ENCODE measurements at places on chromosomes 13 and 19.

DNA sequence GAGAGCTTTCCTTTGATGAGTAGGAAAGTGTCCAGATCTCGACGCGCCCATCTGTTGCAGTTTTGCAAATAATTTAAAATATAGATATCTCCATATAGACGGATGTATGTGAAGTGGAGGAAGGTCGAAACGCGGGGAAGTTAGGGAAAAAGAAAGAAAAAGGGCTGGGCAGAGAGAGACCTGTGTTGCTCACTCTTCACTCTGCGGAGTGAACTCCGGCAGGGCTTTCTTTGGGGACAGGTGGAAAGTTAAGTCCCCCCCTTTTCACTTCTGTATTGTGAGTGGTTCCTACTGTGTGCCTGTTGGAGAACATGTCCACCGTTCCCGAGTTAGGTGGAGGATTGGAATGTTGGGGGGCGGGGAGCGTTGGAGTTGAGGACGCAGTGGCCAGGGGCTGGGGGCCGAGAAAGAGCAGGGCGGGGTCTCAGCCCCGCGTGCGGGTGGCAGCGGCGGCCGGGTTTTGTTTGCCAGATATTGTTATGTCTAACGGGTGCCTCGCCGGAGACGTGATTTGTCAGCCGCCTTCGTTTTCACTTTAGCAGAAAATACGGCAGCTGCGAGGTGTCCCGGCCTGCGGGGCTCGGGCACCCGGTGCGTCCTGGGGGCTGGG, 145.1 kb upstream of the ZNF536 start:
- DNase-seq, result no peak

DNA sequence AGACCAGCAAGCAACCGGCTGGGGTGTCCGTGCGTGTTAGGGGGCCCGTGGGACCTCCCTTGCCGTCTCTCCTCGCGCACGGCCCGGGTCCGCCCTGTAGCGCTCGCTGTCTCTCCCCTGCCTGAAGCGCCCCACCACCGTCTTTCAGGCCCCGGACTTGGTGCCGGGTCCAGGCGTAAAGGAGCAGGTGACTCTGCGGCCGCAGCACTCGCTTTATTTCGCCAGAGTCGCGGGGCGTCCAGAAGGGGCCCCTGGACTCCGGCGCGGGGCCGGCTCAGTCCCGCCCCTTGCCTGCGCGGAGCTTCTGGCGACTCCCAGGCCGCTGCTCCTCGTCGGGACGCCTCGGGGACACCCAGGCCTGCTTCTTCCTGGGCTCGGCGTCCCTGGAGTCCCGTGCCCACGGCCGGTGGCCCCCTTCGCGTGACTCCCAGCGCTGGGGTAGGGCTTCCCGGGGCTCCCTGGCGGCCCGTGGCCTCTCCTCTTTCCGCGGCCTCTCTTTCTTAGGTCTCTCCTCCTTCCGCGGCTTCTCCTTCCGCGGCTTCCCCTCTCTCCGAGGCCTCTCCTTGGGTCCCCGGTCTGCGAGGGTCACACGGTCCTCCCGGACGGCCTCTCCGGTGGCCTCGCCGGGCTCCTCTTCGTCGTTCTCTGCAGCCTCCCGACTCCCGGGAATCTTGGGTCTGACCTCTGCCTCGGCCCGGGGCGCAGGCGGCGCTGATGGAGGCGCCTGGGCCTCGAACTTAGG, 3.1 kb downstream of the AMH start:
- no peak for DNase-seq

GRCh38 chr19:49831592-49831991, 13.5 kb downstream of the MED25 start:
- DNase-seq, result no peak

GRCh38 chr13:41420146-41420545, 37.2 kb upstream of the RGCC start:
- DNase-seq, result no peak

- DNase-seq, result no peak
These were observed 2.5 kb downstream of the LYPD3 start for GRCh38 chr19:43462785-43463380.

GRCh38 chr13:39688278-39688677, 32.8 kb downstream of the COG6 start:
- DNase-seq, result no peak

DNA sequence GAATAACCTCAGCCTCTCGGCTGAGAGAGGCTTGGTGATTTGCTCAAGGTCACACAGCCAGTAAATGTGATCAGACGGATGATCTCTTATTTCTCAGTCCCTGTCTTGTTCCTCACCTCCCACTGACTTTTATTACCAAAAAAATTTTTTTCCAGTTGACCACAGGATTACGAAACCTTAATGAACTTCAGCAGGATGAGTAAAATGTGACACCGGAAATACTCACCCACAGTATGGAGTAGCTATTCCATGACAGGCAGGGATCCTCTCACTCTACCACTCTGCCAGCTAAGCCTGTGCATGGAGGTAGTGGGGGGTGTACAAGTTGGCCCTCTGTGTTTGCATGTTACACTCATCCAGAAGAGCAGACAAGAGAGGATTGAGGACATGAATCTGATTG, 916.4 kb downstream of the UQCRFS1 start:
- no peak for DNase-seq

DNA sequence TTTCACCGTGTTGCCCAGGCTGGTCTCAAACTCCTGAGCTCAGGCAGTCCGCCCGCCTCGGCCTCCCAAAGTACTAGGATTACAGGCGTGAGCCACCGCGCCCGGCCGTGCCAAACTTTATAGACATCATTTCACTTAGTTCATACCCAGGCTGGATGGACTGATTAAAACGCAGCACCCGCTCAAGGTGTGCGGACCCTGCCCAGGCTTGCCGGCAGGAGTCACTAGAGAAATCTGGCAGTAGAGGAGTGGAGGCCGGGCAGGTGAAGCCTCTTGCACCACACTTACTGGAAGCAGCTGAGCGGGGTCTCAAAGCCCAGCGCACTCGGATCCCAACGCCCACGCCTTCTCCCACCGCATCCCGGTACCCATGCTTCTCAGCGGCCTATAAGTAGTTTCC, 11.4 kb downstream of the PTGIR start:
- no peak for DNase-seq

DNA sequence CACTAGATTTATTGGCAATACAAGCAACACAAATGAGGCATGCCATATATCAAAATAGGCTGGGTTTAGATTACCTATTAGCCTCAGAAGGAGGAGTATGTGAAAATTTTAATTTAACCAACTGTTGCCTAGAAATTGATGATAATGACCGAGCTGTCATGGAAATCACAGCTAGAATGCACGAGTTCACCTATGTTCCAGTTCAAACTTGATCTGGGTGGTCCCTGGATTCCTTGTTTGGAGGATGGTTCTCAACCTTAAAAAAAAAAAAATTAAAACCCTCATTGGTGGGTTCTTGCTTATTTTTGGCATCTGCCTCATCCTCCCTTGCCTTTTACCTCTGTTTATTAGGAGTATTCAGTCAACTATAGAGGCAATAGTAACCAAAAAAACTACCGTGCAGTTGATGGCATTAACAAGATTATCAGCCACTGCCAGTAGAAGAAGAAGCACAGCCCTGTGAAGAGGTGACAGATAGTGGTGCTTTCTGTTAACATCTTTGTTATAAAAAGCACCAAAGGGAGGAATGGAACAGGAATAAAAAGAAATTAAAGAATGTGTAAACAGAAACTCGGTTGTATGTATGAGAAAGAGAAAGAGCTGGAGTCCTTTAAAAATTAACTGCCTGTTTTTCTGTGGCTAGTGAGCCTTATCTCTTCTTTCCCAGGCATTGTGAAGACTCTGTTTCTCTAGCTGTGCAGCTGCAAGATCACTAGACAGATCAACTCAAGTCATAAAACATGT, 106.4 kb downstream of the ZNF429 start:
- DNase-seq, result no peak

- DNase-seq, result no peak
These were observed 1600.9 kb upstream of the MIR17HG start for GRCh38 chr13:89746554-89746953.

DNA sequence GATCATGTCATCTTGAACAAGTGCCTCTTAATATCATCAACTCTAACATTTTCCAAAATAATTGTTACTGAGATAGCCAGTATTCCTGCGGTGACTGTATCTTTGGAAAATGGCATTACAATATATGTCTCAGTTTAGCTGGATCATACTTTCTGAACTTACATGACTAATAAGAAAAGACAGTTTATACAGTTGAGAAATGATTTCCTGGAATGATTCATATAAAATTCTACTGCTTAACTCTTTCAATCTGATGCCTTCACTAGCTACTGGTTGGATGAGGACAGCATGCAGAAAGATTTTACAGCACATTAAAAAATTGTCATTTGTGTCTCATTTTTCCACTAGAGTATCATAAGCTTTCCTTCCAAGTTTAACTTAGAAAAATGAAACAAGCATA, 302.1 kb downstream of the PCDH17 start:
- no peak for DNase-seq

GRCh38 chr19:3276341-3276799, 51.9 kb downstream of the CELF5 start:
- DNase-seq, result peak; percentile 69

- DNase-seq, result no peak
These were observed 6.6 kb downstream of the ZNF837 start for GRCh38 chr19:58374200-58374599.

DNA sequence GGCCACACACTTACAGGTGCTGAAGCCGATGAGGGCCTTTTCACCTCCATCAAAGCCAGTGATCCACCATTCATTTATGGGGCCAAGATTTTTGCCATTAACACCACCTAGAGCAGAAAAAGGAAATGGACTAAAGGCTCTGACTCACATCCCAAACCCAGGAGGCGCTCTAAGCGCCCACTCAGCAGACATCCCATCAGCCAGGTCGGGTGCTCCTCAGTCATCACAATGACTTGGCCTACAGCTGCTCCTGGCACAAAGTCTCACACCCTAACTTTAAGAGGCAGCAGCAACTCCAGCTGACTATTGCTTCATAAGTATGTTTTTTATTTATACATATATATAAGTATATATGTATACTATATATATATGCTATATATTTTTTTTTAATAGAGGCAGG, 36.1 kb upstream of the EIF3G start:
- DNase-seq, result no peak

- DNase-seq, result no peak
These were observed 135.1 kb upstream of the FRY start for GRCh38 chr13:31896427-31896826.

Measured in CD4-positive, alpha-beta T cell treated with Interleukin-4 for 1 hour (primary cell).